ENCODE measurements at places on chromosomes 11 and 22.

DNA sequence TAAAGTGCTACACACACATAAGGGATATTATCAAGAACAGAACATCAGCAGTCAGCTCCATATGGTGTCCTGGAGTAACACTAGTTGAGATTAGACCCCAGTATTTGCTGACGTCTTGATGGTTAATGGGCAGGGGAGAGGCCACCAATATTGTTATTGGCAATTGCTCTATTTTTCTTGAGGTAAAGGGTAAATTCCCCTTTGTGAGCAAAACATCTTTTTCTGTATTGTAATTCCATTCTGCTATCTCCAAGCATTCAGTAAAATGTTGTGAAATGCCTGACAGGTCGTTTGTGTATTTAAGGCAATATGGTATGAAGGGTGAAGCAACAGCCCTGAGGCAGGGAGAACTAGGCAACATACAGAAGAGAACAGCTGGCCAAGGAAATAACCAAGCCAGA lies 21.9 kb downstream of the PC start:
- no peak for DNase-seq

DNA sequence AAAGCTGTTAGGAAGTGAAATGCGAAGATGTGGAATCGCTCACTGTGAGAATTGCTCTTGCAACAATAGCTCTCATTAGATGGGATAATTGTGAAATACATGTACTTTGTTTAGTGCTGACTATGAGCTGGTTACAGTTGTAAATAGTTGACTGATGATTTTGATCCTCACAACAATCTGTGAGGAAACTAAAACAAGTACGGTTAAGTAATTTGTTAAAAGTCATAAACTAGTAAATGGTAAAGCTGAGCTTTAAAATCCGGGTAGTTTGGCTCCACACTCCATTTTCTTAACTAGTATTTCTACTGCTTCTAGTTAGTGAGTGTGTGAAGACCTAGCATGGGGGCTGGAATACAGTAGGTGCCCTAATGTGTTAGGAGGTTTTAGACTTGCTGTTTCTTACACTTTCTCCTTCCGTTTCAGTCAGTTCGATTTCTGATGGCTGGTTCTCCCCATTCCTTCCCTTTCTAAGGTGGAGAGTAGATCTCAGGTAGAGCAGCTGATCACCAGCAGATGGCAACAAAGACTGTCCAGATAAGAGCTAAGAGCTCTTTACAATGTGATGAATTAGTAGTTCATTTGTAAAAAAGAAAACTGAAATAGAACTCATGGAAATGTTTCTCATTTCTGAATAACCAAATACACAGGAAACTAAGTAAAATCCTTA lies 16.3 kb upstream of the CYP2R1 start:
- DNase-seq: peak; percentile 30

- no peak for DNase-seq
Observed at GRCh38 chr11:24683583-24683982, 186.7 kb downstream of the LUZP2 start.

GRCh38 chr22:46538814-46539160 lies 1.4 kb upstream of the CELSR1 start:
- DNase-seq: no peak

DNA sequence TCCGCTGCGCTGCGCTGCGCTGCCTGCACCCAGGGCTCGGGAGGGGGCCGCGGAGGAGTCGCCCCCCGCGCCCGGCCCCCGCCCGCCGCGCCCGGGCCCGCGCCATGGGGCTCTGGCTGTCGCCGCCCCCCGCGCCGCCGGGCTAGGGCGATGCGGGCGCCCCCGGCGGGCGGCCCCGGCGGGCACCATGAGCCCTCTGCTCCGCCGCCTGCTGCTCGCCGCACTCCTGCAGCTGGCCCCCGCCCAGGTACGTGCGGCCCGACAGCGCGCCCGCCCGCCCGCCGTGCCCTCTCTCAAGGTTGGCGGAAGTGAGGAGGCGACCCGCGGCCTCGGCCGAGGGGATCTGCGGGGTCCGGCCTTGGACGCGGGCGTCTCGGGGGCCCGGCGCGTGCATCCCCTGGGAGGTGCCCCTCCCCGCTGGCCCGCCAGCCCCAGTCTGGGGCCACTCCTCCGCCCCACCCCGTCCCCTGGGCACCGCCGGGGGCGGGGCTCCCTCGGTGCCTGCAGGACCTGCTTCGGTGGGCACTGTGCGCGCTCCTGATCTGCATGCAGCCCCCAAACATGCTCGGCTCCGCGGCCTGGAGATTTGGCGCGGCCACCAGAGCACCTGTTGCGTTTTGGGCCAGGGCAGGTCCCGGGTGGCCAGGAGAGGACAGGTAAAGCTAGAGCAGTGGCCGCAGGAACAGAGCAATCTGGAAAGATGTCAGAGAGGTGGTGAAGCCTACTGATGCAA lies 429 bp downstream of the VEGFB start:
- peak; percentile 66 for DNase-seq

- no peak for DNase-seq
Observed at GRCh38 chr22:46547883-46548244, 10.4 kb upstream of the CELSR1 start.
